Skin of body (tissue), 3 donors: ENCODE measurements at places on chromosomes 2 and 18.

DNA sequence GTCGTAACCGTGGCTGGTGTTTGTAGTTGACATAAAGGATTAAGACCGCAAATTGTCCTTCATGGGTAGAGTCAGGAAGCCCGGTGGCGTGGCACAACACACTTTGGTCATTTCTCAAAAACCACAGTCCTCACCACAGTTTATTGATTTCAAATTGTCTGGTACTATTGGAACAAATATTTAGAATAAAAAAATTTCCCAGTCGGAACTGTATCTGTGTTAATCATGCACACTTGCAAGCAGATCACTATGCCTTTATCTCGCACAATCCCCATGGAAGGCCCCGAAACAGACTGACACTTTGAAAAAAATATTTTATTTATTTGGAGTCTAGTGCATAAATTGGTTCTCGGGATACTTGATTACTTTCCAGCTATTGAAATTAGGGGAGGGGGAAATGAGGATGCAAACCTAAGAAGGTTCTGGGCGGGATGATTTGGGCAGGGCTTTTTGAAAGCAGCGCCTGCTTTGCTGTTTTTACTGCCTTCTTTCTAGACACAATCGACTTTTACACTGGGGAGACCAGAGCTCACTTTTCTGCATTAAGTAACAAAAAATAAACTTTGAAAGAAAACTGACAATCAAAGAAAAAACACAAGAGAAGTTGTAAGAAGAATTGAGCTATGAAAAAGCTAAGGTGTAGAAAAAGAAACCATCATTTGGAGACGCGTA, 15.4 kb upstream of the HOXD1 start:
- DNase-seq: no peak

DNA sequence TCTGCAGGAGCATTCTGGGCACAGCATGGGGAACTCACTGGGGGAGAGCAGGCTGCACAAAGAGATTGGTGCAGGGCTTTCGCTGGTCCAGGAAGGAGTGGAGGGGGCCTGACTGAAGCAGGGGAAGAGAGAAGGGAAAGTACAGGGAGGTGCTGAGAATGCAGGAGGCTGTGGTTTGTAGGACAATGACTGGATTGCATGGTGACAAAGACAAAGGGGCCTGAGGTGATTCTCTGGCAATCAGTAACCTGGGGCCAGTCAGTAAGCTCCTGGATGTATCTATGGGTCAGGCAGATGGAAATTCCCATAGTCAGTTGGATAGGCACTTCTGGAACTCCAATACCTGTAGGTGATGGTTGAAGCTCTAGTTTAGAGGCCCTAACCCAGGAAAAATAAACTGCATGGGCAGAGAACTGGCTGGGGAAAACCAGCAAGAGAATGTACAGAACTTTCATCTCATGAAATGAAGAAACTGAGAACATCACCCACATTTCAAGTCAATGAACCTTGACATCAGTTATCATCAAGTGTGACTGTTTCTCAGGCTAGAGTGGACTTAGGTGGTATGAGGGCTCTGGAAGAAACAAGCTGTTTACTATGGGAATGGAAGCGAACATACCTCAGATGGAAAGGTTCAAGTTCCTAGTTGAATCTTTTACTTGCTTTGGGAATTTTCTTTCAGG, 193.2 kb downstream of the TPGS2 start:
- no peak for DNase-seq

GRCh38 chr2:212956665-212957607, 194.5 kb downstream of the IKZF2 start:
- DNase-seq: no peak

DNA sequence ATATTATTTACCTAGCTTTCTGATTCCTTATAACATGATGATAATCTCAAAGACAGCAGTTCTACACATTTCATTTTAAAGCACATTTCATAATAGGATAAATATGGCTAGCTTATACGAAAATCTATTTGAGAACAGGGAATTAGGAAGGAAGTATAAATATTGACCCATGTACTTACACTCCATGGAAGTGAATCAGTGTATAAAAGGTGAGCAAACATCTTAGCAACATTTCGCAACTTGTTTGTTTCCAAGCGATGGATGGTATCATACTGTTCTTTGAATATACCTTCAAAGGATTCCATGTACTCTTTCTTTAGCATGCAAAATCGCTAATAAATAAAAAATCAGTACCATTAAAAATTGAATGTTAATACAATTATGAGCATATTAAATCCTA, 53.1 kb downstream of the CWC22 start:
- DNase-seq: no peak

DNA sequence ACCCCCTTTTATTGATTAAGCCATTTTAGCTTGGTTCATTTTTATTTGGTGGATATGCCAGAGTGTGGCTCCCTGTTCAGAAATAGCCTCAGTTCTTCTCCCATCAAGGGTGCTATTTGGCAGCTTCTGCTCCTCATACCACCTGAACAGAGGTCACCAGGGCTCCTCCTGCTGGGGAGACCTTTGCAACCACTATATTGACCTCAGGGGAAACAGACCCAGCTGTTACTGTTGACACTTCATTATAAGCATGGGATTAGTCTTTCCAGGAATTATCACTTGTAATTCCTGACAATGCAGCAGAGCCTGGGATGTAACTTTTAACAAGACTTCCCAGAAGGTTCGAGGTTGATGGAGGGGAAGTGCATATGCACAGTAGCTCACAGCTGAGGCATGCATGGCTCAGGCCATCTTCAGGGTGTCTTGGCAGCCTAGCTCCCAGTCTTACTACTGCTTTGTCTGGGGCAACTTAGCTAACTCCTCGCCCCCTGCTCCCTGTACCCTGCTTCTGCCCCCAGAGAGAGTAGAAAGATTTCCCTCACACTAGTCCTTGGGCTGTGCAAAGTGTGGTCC, 239.4 kb upstream of the SPRED2 start:
- DNase-seq: no peak

DNA sequence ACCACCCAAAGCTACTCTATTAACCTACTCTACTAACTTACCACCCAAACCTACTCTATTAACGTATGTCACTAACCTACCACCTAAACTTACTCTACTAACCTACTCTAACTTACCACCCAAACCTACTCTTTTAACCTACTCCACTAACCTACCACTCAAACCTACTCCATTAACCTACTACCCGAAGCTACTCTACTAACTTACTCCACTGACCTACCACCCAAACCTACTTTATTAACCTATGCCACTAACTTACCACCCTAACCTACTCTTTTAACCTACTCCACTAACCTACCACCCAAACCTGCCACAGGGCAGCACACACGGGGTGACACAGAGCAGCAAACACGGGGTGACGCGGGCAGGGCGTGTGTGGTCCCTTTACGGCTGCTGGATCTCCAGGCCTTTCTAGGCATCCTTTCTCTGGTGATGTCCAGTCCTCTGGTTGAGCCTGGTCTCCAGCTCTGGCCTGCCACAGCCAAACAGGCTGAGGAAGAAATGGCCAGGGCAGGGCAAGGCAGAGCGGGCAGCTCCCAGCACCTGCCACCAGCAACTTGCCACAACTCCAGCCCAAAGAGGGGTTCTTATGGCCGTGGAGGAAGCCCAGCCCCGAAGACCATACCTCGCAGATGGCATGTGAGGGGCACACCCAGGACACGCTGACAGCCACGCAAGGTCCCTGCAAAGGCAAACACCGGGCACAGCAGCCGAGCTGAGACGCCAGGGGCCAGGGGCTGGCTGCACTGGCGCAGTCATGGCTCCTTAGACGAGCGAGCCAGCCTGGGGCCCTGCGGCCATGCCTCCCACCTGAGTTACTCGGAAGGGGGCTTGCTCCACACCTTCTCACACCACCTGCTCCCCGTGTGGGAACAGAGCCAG, 25.7 kb downstream of the PXDN start:
- DNase-seq: no peak
